Occipital lobe (tissue), 3 donors: ENCODE measurements at places on chromosomes 7 and 10. TPM values are rescaled to one million over a fixed set of nuclear protein-coding genes. Genes with fewer than 3 reads are reported as not detected.

Gene CALML3
- not detected for total RNA-seq

Gene TMEM243
- total RNA-seq = 7.3 TPM

Gene SEC61G
- total RNA-seq = 124 TPM

Gene ATOH7
- total RNA-seq = 1.4 TPM

Gene PRSS2
- not detected for total RNA-seq

Gene UNC5B
- total RNA-seq = 3.9 TPM

Gene MMD2
- 0.94 TPM for total RNA-seq

Gene CAV1
- total RNA-seq = 12.0 TPM

Gene ZNF467
- total RNA-seq = 1.2 TPM

Gene TYW1B
- 1.9 TPM for total RNA-seq

Gene SH2D4B
- total RNA-seq = 1.4 TPM

Gene METTL27
- 0.78 TPM for total RNA-seq

Gene AGR3
- not detected for total RNA-seq

Gene AVL9
- 87.3 TPM for total RNA-seq

Gene SPDYE11
- total RNA-seq = not detected

DNA sequence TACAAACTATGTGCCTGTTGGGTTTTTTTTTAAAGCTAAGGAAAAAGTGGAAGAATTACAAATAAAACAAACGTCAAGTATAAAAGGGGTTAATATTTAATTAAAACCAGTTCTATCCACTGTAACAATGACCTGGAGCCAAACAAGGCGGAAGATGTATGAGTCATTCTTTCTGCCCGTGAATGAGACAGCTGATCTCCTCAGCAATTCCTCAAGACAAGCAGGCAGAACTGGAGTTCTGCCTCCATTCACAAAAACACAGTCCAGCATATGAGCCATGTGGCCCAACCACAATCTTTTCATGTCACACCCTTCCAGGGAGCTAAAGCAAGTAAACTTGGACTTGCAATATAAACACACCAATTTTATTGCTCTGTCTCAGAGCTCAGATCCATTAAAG lies 8.4 kb downstream of the ETV1 start:
- DNase-seq = peak; percentile 8

DNA sequence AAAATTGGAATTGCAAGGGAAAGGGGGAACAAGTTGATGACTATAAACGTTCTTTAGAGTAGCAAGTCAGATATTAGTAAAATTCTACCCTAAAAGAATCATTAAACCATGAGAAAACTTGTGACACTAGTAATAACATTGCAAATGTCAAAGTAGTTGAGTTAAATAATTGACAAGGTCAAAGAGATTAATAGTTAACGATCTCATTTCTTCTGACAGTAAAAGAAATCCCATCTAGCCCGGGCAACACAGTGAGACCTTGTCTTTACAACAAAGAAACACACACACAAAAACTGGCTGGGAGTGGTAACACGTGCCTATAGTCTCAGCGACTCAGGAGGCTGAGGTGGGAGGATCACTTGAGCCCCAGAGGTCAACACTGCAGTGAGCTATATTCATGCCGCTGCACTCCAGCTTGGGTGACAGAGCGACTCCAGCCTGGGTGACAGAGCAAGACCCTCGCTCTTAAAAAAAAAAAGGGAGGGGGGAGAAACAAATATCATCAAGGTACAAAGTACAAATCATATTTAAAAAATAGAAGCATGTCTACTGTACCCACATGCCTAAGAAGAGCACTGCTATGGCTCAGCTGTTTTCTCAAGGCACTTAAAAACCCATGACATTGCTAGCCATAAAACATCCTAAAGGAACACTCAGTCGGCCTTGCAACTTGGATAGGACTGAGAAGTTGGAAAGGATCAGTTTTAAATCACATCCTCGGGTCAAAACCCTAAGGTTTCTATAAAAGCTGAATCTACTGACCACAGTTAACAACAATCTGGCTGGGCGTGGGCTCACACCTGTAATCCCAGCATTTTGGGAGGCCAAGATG lies 401.1 kb downstream of the PARD3 start:
- DNase-seq = no peak

- no peak for DNase-seq
Measured at GRCh38 chr10:114917459-114917858, 20.5 kb upstream of the TRUB1 start.

DNA sequence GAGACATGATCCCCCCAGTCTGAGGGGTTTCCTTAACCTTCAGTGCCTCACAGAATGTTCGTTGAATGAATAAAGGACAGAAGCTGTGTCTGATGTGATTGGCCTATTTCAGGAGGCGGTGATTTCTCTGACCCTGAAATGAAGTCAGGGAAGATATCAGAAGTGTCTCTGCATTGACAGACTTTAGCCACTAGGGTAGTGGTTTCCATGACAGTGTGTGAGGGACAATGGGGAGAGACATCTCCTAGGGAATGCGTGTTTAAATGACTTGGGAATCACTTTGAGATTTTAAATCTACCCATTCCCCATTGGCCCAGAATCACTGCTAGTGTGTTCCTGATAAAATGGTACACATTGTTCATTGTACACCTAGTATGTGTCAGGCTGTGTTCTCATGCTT lies 132.0 kb downstream of the CFAP58 start:
- no peak for DNase-seq

GRCh38 chr10:6912424-6912823 lies 332.3 kb upstream of the PRKCQ start:
- DNase-seq = no peak

- no peak for DNase-seq
Measured at GRCh38 chr7:151202836-151203235, 7.5 kb downstream of the H2BK1 start.

GRCh38 chr7:15594461-15594860 lies 32.6 kb upstream of the AGMO start:
- no peak for DNase-seq

DNA sequence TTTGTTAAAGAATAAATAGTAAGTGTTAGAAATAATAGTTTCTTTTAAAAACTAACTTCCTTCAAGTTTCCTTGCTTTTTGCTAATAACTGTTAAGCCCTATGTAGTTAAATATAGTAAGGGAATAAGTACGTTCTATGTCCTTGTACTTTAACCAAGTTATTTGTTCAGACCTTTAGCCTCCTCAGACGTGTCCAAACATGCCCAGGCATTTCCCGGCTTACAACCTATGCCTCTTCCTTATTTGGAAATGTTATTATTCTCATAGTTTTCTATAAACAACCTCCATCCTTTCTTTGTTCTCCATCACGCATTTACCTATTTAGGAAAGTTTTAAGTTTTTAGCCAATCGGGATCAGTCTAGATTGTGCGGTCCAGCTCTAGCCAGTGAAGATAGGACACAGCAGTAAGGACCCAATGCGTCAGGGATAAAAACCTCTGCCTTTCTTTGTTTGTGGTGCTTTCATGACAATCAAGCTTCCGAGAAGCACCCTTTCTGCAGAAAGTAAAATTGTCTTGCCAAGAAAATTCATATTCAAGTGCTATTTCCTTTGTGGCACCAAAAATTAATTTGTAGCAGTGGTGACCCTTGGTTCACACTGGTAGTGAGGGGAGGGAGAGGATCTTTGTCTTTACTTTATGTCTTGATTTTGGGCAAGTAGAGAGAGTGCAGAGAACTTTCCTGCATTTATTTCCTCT lies 851.3 kb upstream of the POM121L12 start:
- DNase-seq = no peak

- DNase-seq = no peak
Measured at GRCh38 chr10:21655687-21656086, 121.7 kb downstream of the MLLT10 start.

DNA sequence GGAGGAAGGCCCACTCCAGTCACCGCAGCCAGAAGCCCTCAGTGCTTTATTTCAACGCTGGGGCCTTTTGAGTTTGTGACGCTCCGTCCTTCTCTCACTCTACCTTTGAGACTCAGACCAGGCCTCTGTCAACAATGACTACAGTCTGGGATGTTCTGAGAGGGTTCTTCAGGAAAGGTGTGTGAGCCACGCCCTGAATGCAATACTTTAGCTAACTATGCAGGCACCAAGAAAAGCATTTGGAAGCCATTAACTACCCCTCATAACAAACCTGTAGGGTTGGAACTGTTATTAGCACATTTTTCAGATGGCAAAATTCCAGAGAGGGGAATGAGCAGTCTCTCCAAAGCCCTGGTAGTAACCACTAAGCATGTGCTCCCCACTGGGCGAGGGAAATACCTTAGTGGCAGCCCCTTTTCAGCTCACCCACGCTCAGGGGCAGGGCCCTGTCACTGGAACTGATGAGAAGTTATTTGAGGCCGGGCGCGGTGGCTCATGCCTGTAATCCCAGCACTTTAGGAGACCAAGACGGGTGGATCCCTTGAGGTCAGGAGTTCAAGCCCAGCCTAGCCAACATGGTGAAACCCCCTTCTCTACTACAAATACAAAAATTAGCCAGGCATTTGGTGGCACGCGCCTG lies 5.7 kb upstream of the ARPC1B start:
- no peak for DNase-seq

DNA sequence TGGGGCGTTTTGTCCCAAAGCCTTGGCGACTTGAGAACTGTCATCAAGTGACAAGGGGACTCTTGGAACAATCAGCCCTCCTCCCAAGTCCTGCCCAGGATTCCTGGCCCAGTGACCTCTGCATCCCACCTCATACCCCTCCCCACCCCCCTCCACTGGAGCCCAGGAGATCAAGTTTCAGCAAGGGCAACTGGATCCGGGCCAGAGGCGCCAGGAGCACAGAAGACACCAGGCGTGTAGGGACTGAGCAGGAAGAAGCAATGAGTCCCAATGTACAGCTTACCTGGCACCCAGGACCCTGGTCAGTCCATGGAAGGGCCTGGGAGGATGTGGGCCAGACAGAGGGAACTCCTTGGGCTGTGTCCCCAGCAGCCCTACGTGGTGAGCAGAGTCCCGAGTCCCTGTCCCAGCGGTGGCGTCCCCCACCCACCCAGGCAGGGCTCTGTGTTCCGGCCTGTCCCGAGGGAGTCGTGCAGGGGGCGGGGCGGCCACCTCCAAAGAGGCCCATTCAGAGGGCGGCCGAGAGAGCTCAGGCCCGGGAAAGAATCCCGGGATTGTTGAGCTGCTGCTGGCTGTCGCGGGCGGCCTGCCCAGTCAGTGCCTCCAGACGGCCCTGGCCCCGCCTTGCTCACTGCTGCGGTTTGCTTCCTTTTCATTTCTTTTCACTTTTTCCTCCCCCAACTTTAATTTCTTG lies 254.1 kb downstream of the TNS3 start:
- peak; percentile 81 for DNase-seq

DNA sequence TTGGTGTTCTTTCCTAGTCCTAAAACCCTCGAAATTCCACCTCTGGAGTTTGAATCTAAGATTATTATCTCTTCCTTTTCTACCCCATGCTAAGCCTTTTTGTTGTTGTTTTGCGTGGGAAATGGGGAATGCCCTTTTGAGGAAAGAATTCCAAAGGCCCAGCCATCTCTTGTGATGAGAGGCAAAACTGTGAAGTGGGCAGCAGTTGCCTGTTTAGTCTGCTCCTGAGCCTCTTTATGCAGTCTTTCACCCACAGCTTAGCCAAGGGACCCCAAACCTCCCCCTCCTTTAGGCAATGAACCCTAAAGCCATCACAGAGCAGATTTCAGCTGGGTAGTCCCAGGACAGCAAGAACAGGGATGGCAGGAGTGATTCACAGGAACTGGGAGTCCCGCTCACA lies 95.5 kb downstream of the DNMBP start:
- no peak for DNase-seq

GRCh38 chr10:73991884-73992245 lies 6.1 kb upstream of the VCL start:
- DNase-seq = no peak

DNA sequence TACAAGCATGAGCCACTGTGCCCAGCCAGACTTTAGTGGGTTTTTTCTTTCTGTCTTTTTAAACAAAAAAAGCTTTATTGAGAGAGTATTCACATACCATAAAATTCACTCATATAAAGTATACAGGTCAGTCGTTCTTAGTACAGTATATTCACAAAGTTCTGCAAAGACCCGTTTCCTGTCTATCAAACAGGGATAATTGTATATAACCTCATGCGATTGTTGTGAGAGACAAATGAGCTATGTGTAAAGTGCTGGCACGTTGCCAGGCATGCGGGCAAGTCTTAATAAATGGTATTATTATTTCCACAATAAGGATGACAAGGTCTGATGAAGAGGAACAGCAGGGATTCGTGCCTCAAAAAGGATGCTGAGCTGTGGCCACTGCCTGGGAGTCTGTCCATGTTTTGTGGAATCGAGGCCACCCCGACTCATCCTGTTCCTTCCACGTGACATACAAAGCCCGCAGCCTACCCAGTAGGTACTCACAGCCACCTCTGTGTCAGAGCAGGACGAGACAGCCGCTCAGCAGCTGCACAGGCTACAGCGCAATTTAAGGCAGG lies 51.6 kb downstream of the SMKR1 start:
- peak; percentile 27 for DNase-seq

GRCh38 chr7:123750389-123751230 lies 1.8 kb upstream of the WASL start:
- no peak for DNase-seq

DNA sequence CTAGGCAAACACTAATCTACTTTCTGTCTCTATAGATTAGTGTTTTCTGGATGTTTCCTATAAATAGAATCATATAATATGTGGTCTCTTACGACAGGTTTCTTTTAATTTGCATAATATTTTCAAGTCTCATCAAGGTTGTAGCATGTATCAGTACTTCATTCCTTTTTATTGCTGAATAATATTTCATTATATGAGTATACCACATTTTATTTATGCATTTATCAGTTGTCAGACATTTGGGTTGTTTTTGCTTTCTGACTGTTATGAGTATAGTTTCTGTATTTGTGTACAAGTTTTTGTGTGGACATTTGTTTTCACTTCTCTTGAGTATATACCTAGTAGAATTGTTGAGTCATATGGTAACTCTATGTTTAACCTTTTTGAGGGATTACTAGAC lies 48.2 kb downstream of the SHOC2 start:
- no peak for DNase-seq

DNA sequence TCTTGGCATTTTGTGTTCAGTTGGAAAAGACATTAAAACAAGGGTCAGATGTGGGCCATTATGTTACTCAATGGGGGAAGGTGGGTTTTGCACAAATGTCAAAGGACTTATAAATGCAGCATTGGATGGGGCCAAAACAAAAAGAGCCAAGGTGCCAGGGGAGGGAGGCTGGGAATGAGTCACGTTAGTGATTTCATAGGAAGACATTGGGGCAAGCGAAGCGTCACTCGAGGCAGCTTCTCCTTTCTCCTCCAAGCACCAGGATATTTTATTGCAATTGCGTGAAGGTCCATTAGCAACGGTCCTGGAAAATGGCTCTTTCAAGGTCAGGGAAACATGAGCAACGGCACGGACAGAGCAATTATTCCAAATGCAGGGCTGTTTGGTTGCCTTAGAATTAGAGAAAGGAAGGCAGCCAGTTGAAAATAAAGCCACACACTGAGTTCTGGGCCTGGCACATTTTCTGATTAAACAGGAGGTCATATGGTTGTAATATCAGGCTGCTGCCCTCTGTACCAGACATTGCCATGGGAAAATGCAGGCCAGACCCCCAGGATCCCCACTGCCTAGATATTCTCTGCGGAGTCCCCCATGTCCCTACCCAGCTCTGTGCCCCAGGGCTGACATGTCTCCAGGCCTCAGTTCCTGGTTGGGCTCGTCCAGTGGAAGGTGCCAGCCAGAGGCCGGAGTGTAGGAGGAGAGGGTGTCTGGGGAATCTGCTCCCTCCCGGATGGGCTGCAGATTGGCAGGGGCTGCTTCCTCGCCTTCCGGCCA lies 63.3 kb upstream of the NANOS1 start:
- no peak for DNase-seq
